ENCODE measurements at places on chromosomes 1 and 21.

DNA sequence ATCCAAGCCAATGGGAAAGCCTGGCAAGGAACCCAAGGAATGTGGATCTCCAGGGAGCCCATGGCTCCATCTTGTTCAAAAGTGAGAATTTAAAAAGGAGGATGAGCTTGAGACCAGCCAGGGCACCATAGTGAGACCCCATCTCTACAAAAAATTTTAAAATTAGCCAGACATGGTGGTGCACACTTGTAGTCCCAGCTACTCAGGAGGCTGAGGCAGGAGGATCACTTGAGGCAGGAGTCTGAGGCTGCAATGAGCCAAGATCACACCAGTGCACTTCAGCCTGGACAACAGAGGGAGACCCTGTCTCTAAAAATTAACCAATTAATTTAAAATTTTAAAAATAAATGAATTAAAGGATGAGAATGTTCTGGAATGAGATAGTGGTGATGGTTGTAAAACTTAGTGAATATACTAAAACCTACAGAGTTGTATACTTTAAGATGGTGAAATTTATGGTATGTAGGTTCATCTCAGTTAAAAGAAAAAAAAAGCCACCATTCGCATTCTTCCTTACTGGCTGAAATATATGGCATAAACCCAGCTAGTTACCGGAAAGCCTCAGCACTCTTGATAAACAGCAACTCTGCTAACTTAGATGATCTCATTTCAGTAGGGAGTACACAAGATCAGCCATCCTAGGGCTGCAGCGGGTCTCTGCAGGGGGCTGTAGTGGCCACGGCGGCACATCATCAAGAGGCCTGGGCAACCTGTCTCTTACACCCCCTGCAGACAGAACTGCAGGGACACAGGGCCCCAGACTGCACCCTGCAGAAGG lies 48.3 kb upstream of the H6PD start:
- no peak for ATAC-seq

DNA sequence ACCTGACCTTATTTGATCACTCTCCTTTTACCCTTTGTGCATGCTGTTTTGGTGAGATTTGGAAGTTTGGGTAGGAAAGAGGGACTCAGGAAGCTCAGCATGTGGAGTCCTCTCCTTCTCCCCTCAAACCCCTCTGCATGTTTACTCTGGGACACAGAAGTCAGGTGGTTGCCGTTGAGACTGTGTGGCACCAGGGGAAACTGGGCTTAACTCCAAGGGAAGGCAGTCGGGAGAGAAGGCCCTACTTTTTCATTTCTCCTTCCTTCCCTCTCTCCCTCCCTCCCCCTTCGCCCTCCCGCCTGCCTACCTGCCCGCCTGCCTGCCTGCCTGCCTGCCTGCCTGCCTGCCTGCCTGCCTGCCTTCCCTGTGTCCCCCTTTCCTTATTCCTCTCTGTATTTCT lies 34.8 kb upstream of the TTC22 start:
- ATAC-seq, result no peak

- peak; percentile 77 for ATAC-seq
Observed at GRCh38 chr1:160997323-160998038, 23.5 kb downstream of the F11R start.

GRCh38 chr1:71390518-71390917 lies 309.7 kb upstream of the ZRANB2 start:
- no peak for ATAC-seq

DNA sequence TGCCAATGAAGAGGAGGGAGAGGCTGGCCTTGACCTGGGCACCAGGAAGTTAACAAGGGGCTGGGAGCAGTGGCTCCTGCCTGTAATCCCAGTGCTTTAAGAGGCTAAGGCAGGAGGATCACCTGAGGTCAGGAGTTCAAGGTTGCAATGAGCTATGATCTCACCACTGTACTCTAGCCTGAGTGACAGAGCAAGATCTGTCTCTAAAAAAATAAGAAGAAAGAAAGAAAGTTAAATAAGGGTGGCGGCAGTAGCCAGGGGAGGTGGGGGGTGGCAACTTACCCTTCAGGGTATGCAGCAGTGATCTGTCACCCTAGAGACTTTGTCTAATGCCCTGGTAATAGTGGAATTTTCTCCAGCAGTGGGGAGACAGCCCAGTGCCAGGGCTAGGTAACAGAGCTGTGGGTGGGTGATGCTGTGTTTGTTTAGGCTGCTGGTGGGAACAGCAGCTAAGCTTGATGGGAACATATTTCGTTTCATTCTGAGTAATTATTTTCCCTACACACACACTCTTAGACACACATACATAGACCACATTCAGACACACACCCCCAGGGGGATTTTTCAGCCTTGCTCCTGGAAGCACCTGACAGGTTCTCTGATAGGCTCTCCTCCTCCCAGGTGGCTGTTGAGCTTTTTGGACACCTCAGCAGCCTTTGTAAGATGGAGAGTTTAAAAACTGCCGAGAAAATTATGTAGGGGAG lies 11.3 kb upstream of the SYT6 start:
- ATAC-seq, result peak; percentile 54

DNA sequence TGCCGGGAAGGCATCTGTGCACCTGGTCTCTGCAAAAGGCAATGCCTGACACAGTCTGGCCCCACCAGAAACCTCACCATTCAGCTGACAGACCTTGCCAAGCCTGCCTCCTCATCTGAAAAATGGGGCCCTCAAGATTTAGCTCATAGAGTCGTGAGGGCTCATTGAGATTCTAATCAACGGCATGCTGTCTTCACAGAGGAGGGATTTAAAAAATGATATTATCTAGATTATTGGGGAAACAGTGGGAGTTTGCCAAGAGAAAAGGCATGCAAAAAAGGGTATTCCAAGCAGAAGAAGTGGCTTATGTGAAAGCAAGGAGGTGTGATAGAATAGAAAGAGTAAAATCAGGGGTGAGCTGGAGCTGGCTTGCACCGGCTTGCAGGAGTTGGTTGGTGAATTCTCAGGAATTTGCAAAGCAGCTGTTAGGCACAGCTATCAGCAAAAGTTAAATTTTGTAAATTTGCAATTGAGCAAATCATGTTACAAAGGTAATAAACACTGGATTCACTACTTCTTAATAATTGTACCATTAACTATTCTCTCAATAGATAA lies 91.7 kb upstream of the WNT4 start:
- no peak for ATAC-seq

DNA sequence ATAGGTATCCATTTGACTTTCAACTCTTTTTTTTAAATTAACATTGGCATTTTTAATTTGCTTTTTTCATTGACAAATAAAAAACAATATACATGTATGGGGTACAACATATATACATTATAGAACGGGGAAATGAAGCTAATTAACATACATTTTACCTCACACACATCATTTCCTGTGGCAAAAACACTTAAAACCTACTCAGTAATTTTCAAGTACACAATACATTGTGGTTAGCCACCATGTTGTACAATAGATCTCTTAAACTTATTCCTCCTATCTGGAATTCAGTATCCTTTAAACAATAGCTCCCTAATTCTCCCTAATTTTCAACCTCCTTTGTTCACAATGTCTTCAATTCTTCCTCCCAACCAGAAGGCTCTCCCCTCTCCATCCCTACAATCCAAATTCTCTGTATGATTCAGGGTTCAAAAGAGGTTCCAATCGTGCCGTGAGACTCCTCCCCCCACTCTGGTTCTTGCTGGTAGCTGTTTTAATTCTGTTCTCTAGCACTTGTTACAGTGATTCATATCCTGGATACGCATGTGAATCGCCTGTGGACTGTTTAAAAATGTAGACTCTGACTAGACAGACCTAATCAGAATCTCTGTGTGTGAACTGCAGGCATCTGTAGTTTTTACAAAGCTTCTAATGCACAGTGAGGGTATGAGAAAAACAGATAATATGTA lies 87.6 kb upstream of the DUSP10 start:
- no peak for ATAC-seq

DNA sequence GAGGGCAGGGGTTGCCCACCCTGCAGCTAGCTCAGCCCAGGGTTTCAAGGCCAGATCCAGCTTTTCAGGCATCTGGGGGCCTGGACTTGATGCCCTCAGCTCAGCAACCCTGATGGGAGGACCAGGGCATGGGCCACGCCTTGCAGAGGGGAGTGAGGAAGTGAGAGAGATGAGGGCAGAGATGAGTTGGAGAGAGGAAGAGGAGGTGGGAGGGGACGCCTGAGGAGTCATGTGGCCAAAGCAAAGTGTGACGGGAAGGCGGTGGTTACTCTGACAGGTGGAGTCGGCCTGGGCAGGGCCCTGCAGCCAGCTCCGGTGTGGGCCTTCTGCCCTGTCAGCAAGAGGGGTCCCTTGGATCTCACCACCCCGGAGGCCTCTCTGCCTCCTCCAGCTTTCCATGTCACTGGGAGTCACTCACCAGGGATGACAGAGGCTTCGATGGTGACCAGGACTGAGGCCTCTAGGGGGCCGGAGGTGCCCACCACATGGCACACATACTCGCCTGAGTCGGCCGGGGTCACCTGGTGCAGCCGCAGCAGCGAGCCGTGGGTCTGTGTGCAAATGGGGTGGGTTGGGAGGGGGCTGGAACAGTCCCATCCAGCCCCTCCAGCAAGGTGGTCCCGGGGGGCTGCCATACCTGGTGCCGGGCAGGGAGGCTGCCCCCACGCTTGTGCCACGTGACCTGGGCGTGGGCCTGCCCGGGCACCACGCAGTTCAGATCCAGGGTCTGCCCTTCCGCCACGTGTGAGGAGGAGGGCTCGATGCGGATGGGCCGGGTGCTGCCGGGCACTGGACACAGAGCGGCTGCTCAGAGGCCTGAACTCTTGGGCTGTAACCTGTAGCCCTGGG lies 40.4 kb downstream of the LDLRAD2 start:
- peak; percentile 91 for ATAC-seq

GRCh38 chr1:153526132-153526543 lies 9.7 kb downstream of the S100A6 start:
- ATAC-seq, result no peak

DNA sequence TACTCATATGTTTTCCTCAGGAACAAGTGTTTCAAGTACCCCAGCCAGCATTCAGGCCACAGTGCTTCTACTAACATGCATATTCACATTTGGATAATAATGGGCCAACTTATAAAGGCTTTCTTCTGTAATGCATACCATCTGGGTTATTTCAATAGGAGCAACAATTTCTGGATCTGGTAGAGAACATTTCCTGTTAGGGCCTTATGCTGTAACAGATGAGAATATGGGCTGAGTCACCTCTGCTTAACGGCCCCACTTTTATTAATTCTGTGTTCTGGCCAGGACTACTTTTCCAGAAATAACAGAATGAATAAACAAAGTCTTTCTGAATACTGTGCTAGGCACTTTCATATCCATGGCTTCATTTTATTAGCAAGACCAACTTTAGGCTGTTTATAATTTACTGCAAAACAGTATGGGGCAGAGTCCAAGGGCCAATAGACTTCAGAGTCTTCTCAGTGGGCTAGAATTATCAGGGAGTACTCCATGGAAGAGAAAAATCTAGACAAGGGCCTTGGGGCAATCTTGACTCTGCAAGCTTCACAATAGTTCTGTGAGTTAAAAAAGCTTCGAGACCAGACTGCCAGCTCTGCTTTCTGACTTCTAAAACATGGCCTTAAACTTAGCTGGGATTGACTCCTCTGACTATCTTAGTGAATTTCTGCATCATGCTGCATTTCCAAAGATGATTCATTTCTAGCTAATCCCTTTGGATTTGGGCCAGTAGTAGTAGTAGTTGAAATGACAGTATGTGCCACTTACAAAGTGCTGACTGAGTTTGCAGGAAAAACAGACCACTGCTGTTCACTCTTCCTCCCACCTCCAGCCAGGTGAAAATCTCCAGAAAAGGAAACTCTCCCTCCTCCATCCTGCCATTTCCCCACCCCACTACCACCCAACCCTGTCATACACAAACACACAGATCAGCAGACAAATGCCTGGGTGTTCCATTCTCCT lies 8.2 kb upstream of the SSX2IP start:
- ATAC-seq, result no peak

GRCh38 chr1:15916417-15916816 lies 59.5 kb downstream of the ZBTB17 start:
- ATAC-seq, result no peak

GRCh38 chr1:110620250-110620615 lies 14.1 kb upstream of the KCNA2 start:
- no peak for ATAC-seq

DNA sequence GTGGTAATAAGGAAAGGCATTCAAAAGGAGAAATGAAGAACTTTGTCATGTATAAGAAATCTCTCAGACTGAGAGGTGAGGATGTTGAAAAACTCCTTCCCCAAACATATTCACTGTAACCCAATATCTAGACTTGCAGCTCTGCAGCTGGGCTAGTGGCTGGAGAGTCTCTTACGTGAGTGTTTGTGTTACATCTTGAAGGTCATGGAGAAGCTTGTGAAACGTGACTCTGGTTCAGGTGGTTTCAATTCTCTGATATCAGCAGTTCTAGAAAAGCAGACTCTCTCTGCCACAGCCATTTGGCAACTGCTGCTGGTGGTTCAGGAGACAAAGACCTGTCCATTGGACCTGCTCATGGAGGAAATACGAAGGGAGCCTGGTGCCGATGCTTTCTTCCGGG lies 55.0 kb upstream of the EPHA8 start:
- no peak for ATAC-seq

DNA sequence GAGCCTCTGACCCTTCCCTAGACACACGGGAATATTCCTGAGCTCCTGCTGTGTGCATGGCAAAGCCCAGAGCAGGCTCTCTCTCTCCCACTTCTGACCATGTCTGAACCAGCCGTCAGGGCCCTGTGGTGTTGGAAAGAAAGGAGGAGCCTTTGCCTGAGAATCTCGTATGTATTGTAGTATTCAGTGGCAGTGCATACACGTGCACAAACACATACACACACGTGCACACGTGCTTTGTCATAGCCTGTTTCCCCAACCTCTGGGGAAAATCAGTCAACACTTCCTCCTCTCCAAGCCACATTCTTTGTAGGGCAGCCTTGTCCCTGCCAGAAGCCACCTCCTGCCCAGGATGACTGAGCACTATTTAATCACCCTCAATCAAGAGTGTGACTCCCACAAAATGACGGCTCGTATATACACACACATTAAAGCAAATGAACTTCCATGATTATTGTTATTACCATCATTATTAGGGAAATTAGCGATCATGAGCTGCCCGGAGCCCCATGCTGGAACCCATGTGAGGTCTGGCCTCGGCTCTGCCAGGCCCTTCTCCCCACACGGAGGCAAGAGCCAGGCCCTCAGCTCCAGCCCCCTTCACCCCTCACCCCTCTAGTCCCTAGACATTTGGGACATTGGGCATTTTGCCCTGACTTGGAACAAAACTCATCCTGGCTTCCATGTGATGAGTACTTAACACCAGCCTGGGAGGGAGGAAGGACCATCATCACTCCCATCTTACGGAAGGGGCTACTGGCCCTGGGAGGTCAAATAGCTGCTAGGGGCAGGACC lies 331.9 kb downstream of the NPHP4 start:
- no peak for ATAC-seq

DNA sequence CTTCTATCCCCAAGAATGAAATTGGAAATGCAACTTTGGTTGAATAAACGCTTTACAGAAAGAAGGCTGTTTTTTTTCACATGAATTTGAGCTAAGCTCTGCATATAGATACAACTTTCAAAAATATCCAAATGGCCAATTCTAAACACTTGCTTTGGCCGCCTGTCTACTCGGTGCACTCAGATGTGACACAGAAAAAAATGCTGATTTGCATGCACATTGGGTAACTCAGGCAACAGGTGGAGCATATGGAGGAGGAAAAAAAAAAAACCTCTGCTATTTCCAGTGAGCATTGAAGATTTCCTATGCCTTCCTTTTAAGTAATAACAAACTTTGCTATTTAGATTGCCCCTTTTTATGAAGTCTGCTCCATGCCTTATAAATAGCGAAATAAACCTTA lies 262.5 kb downstream of the GRIK1 start:
- no peak for ATAC-seq

- ATAC-seq, result no peak
Observed at GRCh38 chr1:151620286-151620685, 8.4 kb downstream of the SNX27 start.

GRCh38 chr21:35635261-35635660 lies 425.1 kb downstream of the SETD4 start:
- ATAC-seq, result no peak

- ATAC-seq, result no peak
Observed at GRCh38 chr1:43843684-43844083, 89.9 kb upstream of the ARTN start.
